ENCODE measurements at places on chromosomes 5 and 9.

- DNase-seq: no peak
Measured at GRCh38 chr5:147403651-147404640, 105.9 kb downstream of the DPYSL3 start.

DNA sequence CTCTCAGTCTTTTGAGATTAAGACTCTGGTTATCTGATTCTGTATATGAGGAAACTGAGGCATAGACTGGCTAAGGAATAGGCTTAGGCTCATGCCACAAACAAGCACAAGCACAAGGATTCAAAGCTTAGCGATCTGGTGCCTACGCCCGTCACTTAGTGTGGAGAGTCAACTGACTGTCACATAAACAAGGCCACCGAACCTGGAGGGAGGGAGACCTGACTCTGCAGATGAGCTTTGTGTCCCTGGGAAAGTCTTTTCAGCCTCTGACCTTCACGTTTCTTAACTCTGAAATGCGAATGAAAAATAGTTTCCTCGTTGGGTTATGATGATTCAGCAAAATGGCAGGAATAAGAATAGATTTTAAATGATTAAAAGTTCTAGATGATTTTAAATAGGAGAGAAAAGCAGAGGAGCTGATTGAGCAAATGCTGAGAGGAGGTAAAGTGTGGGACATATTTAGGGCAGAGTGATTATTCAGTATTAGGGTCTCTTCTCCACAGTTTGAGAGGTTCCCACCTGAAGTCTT, 135.4 kb downstream of the GRIA1 start:
- DNase-seq: no peak

DNA sequence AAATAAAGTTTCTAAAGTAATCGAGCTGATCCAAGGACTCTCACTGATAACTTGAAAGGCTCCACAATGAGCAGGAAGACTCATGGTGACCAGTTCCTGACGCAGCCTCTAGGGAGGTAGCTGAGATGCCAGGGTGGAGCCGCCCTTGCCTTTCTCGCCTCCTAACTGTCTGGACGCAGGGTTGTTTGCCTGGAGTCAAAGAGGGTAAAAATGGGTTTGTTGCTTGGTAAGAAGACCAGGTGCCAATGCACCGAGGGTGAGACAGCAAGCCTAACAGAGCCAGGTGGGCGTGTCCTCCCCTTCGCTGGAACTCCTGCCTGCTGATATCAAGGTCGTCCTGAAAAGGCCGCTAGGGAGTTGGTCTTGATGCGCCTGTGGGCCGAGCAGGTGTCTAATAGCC, 48.6 kb upstream of the FCN1 start:
- DNase-seq: no peak

- no peak for DNase-seq
Measured at GRCh38 chr9:110161940-110162339, 46.0 kb downstream of the C9orf152 start.

DNA sequence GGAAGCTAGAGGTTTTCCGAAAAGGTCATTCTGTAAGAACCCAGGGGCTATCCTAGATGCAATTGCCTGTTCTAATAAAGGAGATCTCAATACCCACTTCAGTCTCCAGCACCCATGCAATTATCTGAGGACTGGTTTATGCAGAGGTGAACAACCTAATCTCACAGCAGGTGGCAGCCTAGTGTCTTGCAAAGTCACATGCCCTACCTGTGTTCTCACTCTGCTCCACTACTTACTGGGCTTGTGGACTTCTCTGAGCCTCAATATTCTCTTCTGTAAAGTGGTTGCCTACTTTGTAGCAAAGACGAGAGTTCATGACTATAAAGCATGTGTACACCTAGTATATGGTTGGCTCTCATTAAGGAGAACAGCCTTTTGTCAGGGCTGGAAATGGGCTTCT, 21.0 kb upstream of the ALDH1B1 start:
- peak; percentile 93 for DNase-seq

- DNase-seq: peak; percentile 86
Measured at GRCh38 chr5:135641319-135641718, 62.5 kb upstream of the CXCL14 start.

GRCh38 chr9:27701587-27701986, 128.3 kb upstream of the C9orf72 start:
- DNase-seq: no peak

GRCh38 chr5:98301547-98301946, 471.9 kb upstream of the RGMB start:
- no peak for DNase-seq

DNA sequence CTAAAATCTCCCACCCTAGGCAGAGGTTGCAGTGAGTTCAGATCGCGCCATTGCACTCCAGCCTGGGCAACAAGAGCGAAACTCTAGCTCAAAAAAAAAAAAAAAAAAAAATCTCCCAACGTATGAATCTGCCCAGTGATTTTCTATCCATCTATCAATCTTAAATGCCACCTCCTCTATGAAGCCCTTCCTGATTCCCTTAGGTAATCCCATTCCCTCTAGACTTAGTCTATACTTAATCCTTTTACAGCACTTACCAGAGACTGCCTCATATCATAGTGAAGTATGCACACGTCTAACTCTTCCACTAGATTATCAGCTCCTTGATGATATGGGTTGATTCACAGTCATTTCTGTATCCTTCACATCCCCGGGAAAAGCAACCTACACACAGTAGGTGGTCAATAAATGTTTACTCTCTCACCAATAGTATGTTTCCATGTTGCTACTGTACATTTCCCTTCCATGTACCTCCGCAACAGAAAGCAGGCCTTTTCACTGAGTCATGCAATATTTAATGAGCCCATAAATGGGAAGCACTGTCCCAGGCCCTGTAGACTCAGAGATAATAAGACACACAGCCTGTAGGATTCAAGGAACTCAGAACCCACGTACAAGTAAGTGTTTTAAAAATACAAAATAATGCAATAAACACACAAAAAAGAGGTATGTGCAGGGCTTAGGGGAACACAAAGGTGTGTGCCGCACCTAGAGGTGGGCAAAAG, 1.2 kb downstream of the DROSHA start:
- DNase-seq: no peak

GRCh38 chr5:87899208-87899661, 369.4 kb downstream of the TMEM161B start:
- no peak for DNase-seq

DNA sequence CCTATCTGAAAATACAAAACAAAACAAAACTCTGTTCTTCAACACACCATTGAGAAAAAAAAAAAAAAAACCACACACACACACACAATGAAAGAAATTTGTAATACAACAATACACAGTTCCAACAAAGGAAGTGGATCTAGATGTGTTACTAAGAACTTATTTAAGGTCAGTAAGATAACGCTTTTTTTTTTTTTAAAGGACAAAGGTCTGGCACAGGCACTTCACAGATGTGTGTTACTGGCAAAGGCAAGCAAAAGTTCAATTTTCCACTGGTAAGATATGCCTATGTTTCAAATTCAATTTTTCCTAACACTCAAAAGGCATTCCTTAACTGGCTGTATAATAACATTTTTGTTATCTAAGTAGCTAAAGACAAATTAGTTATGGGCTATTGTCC, 3.6 kb downstream of the RFK start:
- DNase-seq: no peak

GRCh38 chr9:6461619-6462018, 48.6 kb downstream of the UHRF2 start:
- no peak for DNase-seq

GRCh38 chr5:89816038-89816437, 593.5 kb downstream of the CETN3 start:
- no peak for DNase-seq

- peak; percentile 30 for DNase-seq
Measured at GRCh38 chr5:114447084-114447773, 85.4 kb downstream of the KCNN2 start.

DNA sequence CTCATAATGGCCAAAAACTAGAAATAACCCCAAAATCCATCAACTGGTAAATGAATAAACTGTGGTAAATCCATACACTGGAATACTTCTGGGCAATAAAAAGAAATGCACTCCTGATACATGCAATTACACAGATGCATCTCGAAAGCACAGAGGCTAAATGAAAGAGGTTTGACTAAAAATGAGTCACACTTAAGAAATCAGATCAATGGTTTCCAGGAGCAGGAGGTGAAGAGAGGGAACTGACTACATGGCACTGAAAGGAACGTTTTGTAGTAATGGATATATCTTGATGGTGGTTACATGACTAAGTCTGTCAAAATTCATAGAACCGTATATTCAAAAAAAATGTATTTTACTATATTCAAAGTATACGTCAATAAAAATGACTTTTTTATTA, 42.4 kb downstream of the STRBP start:
- no peak for DNase-seq

- DNase-seq: no peak
Measured at GRCh38 chr9:93260263-93261066, 76.5 kb downstream of the WNK2 start.

GRCh38 chr9:108033976-108034964, 544.7 kb upstream of the KLF4 start:
- DNase-seq: no peak

GRCh38 chr9:6922680-6923079, 164.9 kb downstream of the KDM4C start:
- DNase-seq: no peak

DNA sequence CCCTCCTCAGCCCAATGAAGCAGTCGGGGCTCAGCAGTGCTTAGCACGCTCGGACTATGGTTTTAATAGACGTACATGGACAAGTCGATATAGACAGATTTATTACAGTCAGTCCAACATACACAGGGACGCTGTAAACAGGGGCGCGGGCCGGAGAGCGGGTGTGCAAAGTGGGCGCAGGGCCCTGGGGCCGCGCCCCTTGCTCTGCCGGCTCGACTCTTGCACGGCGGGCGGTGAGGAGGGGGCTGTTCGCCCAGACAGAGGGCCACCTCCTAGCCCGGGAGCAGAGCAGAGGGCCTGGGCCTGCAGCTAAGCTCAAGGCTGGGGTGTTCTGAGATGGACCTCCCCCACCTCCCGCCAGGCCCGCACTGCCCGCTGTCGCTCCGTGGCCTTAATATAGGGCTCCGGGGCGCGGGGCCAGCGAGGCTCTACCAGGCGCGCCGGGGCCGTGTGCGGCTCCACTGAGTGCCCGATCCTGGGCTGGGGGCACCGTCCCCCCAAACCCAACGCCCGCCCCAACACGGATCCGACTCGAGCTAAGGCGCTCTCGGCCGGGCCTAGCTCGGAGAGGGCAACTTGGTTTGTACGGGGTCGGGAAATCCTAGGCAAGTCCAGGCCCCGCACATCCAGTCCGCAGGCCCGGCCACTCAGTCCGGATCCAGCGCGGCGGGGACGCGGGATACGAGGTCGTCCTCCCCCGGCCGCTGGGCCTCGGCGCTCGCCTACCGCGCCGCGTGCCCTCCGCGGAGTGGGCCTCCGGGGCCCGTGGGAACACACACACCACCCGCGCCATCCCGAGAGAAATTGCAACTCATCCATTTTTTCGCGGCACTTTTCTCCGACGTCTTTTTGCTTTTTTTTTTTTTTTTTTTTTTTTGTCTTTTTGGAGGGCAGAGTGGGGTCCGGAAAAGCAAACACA, 6.1 kb downstream of the PITX1 start:
- DNase-seq: no peak

DNA sequence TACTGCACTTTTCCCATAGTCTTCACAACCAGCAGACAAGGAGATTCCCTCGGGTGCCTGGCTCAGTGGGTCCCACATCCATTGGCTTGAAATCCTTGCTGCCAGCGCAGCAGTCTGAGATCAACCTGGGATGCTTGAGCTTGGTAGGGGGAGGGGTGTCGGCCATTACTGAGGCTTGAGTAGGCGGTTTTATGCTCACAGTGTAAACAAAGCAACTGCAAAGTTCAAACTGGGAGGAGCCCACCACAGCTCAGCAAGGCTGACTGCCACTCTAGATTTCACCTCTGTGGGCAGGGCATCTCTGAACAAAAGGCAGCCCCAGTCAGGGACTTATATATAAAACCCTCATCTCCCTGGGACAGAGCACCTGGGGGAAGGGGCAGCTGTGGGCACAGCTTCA, 512.3 kb upstream of the MPDZ start:
- no peak for DNase-seq

- no peak for DNase-seq
Measured at GRCh38 chr9:7508516-7508915, 291.1 kb downstream of the DMAC1 start.

DNA sequence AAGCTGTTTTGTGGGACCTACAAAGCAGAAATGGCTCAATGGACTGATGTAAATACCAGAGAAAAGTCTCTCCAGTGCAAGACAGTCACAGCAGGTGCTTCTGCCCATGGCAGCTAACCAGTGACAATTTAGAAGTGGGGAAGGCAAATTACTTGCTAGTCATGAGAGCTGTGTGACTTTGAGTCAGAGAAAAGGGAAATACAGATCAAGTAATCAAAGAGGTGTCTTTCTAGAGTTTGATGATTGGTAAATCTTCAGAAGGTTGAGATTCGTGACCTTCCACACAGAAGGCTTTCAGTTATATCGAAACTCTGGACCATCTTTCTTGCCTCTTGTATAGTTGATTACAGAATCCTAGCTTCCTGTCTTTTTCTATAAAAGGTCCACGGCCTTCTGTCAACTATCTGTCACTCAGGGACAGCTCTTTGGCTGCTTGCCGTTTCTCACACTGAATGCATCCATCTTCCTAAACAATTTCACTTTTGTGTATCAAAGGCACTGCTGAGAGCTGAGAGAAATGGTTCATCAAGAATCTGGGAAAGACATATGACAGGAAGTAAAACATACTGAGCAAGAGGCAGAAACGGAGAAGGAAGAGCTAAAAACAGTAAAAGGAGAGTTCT, 993.9 kb upstream of the ACO1 start:
- peak; percentile 91 for DNase-seq

- DNase-seq: peak; percentile 38
Measured at GRCh38 chr9:137085920-137086530, 760 bp upstream of the MAN1B1 start.

DNA sequence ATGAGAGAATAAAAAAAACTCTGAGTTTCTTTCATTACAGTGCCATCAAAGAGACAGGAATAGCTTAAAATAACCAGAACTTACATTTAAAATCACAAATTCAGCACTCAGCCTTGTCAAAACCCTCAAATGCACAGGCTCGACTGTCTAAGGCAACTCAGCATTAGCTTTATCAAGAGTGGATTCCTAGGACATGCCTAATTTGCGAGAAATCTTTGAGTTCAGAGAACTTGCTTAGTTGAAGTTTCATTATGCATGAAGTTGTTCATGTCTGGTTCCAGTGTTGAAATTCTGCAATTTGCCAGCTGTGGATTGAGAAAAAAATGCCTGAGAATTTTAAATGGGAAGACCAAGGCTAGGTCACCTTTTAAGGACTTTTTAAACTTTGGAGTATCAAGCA, 151.1 kb downstream of the LRRC70 start:
- no peak for DNase-seq

DNA sequence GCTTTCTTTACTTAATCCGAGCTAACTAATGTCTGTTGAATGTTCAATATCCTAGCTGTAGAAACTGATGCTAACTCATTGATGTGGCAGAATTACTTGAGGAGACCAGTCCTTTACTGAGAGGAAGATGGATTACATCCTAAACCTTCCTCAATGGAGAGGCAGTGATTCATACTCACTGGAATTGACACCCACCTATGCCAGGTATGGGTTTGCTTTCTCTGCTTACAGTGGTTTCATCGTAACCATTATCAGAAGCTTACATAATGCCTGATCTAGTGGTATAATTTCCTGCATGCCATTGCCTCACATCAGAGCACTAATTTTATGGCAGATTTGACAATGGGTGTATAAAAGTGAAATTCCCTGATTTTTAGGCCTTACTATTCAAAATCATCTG, 384.7 kb downstream of the ANXA1 start:
- DNase-seq: no peak

All from NCI-H146 (cell line).